ENCODE measurements at places on chromosomes 1 and 21.

DNA sequence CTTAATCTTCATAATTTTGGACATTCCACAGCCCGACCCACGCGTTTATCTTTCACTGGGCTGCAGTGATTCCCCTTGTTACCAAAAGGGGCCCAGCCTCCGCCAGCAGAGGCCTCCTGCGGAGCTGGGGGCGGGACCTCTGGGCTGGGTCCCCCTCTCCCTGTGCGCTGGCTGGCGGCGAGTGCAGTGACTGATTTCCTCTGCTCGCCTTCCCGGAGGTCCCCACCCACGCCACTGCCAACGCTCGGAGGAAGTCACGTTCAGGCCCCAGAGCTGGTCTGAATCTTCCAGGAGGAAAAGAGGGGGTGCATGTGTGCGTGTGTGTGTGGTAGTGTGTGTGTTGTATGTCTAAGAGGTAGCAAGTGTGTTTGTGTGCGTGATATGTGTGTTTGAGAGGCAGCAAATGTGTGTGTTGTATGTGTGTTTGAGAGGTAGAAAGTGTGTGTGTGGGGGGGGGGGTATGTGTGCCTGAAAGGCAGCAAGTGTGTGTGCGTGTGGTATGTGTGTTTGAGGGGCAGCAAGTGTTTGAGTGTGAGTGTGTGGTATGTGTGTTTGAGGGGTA, 35.0 kb upstream of the JAK1 start:
- no peak for DNase-seq

DNA sequence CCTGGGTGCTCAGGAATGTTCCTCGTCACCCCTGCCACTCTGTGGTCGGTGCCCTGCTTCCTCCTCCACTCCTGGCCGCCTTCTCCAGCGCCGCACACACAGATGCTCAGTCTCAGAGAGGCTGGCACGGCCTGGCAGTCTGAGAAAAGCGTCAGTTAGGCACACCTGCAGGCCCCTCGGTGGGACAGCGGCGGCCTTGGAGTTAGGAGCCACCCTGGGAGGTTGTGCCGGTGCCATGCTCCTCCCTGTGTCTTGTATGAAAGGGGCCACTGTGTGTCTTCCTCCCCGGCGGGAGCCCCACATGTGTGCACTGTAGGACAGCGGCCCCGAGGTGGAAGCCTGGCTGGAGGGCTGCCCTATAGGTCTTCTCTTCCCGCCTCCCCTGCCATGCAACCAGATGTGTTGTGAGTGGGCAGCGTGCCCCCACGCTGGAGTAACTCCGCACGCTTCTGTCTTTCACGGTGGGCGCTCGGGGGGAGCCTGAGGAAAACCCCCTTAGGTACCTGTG, 145.2 kb downstream of the PGBD5 start:
- DNase-seq: no peak

DNA sequence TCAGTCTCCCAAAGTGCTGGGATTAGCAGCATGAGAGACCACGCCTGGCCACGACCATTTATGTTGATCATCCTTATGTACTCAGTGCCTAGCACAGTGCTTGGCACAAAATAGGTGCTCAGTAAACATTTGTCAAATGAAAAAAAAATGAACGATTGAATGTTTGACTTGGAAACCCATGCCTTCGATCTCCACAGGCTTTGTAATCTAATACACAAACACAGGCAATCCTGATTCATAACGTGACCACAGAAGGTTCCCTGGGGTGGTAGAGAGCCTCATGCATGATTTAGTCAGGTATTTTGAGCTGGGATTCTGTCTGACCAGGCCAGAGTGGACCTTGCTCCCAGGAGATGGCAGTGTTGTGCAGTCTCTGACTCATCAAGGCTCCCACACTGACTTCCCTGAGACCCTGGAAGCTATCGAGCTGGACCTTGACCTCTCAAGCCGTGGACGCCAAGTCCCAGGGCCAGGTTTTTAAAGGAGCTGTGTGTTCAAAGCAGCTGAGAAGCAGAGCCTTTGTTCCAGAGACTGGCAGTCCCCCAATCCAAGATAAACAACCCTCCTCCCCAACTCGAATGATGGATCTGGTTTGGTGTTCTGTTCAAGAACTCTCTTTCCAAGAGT, 81.1 kb downstream of the PGM1 start:
- DNase-seq: peak; percentile 64

GRCh38 chr1:6317098-6317760, 56.3 kb upstream of the GPR153 start:
- DNase-seq: no peak

- DNase-seq: peak; percentile 44
Measured at GRCh38 chr1:245155272-245156040, 671 bp downstream of the KIF26B start.

GRCh38 chr1:22702296-22703085, 8.1 kb upstream of the EPHB2 start:
- DNase-seq: no peak

GRCh38 chr1:59006289-59006658, 222.4 kb upstream of the JUN start:
- DNase-seq: no peak

- no peak for DNase-seq
Measured at GRCh38 chr1:153428791-153429190, 12.5 kb downstream of the S100A7A start.

- no peak for DNase-seq
Measured at GRCh38 chr1:184463680-184464079, 76.9 kb downstream of the C1orf21 start.

DNA sequence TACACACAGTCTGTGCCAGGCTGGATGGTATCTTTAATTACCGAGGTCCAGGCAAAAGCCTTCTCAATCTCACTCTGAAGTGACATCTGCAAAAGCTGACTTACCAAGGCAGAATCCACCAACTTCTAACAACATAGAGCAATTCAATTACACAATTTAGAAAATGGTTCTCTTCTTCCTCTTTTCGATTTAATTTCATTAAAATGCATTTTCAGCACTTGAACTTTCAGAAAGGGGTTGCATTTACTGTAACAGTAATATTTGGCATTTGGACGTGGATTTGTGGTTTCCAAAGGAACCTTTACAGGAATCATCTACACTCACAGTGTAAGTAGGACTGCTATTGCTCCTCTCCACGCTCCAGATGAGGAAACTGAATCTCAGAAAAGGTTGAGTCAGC, 53.3 kb downstream of the ERO1B start:
- no peak for DNase-seq

GRCh38 chr1:43368646-43369020, 822 bp upstream of the ELOVL1 start:
- no peak for DNase-seq

- DNase-seq: no peak
Measured at GRCh38 chr1:182676274-182676673, 8.1 kb downstream of the RGS8 start.

DNA sequence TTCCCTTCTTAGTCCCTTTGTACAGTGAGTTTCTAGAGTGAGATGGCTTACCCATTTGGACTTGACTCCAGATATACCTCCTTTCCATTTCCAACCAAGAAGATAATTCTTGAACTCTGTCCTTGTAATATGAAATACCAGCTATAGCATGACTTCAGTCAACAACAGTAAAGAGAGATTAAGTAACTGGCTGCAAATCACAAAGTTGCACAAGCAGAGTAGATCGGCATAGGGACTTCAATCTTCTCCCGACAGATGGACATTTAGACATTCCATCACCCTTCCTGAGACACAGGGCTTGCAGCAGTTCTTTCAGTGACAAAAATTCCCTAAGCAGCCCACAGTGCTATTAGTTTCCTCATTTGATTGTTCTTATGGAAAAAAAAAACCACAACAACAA, 44.6 kb downstream of the JAK1 start:
- no peak for DNase-seq

DNA sequence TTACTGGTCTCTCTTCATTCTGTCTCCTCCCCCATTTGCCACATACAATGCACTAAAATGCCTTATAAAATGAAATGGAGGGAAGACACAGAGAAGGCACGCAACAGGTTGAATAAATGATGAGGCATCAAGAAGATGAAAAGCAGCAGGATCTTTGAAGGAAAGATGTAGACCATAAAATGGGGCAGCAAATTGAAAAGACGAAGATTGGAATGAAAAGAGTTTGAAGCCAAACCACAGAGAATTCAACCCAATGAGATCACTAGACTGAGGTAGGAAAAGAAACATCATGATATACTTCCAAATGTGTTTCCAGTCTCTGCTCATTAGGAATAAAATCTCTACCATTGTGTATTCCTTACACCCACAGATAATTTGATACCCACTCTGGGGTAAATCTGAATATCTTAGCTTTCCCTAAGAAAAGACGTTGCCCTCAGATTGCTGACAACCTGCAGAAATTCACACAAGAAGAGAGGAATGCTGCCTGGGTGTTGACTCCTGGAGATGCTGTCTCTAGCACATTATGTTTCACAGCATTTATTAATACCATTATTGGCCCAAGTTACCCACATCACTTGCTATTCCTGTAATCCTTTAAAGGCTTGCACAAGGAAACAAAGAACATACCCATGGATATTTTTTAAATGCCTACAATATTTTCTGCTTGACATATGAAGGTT, 230.9 kb downstream of the LTN1 start:
- no peak for DNase-seq

DNA sequence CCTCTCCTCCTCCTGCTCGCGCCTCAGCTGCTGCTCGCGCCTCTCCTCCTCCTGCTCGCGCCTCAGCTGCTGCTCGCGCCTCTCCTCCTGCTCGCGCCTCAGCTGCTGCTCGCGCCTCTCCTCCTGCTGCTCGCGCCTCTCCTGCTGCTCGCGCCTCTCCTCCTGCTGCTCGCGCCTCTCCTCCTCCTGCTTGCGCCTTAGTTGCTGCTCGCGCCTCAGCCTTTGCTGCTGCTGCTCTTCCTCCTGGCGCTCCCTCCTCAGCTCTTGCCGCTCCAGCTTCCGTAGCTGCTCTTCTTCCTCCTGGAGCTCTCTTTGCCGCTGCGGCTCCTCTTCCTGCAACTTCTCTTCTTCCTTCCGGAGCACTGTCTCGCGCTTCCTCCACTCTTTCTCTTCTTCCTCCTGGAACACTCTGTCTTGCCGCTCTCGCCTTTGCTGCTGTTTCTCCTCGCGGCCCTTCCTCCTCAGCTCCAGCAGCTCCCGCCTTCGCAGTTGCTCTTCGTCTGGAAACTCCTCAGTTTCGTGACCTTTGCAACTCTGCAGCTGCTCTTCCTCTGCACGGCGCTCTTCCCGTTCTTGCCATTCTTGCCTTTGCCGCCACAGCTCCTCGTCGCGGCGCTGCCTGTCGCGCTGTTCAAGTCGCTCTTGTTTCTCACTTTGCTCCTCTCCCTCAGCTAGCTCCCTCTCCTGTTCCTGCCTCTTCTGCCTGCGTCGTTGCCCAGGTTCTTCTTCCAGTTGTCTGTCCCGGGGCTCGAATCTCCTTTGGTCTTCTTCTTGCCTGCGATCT, 3.0 kb downstream of the TCHH start:
- no peak for DNase-seq

- DNase-seq: no peak
Measured at GRCh38 chr1:52663716-52664115, 30.7 kb downstream of the SHISAL2A start.

GRCh38 chr1:35598895-35599294, 25.8 kb downstream of the TFAP2E start:
- no peak for DNase-seq

DNA sequence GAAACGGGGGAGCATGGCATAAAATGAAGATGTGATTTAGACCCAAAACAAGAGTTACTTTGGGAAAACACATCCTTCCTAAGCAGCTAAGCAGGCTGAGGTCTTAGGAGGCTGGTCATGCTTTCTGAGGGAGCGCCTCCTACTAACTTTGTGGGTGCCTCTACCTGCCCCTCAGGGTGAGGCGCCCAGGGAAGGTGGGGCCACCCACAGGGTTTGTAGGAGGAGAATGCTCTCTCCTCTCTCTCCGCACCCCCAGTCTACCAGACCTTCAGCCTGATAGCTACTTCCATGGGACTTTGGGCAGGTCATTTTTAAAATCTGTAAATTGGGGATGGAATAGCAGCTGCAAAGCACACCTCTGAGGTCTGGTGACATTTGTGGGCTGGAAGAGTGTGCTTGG, 23.8 kb downstream of the SLC27A3 start:
- no peak for DNase-seq

DNA sequence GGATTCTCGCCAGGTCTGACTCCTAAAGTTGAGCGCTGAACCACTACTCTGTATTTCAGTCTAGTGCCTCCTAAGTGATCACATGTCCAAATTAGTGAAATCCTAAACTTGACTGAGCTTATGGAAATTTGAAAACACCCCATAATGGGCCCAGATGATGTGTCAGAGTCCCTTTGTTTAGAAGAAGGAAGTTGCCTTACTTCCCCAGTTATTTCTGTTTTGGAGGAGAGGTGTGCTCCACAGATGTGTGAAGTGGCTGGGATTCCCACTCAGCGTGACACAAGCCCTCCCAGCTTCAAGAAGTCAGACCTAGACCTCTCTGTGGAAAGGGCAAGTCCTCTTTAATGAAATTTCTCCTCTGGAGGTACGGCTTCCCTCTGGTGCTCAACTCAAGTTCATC, 188.8 kb downstream of the TTLL7 start:
- no peak for DNase-seq

DNA sequence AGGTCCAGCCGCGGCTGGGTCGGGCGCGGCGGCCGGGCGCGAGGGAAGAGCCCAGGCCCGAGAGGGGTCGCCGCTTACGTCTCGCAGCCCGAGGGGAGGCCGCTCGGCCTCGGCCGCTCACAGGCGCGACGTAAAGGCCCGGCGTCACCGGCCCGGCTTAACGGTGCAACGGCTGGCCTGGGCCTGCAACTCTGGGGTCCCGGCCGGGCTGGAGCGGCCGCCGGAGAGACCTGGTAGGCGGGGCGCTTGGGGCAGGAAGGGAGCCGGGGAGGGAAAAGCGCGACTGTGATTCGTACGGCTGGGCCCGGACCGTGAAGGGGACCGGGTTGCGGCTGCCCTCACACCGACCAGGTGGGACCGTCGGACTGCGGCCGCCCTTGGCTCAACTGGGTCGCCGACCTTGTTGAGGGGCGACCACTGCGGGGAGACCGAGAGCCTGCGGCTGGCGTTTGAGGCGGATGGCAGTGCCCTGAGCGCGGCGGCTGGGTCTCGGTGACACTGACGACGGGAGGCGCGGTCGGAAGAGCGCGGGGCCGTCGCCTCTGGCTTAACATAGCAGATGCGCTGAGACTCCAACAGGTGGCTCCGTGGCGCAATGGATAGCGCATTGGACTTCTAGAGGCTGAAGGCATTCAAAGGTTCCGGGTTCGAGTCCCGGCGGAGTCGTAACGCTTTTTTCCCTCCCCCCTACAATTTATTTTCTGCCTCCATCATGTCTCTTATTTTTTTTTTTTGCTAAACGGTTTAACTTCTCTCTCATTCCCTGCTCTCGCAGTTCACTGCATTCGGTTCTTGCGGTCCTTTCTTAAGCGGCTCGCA, 31.8 kb downstream of the DNTTIP2 start:
- peak; percentile 69 for DNase-seq

DNA sequence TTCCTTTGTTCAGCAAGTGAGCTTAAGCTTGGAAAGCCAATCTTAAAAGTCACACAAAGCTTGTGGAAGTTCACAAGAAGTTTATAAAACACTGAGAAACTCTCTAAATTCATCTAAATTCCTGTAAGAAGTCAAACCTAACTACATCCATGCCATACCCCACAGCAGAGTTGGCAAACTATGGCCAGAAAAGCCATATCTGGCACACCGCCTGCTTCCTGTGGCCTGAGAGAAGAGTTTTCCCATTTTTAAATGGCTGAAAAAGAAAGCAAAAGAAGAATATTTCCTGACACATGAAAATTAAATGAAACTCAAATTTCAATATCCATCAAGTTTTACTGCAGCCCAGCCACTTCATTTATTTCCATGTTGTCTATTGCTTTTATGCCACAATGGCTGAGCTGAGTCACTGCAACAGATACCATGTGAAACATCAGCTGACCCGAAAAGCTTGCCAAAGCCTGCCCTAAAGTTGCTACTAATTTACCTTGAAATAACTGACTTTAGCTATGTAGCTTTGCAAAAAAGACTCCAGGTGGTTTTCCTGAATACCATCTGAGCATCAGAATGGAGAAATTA, 237.1 kb downstream of the SLC45A1 start:
- DNase-seq: no peak
